Stimulated activated CD4-positive, alpha-beta T cell treated with anti-CD3 and anti-CD28 coated beads, Interleukin-2, amount 100 ng/mL, for 4 hours (primary cell): ENCODE measurements at places on chromosomes 1 and 21.

DNA sequence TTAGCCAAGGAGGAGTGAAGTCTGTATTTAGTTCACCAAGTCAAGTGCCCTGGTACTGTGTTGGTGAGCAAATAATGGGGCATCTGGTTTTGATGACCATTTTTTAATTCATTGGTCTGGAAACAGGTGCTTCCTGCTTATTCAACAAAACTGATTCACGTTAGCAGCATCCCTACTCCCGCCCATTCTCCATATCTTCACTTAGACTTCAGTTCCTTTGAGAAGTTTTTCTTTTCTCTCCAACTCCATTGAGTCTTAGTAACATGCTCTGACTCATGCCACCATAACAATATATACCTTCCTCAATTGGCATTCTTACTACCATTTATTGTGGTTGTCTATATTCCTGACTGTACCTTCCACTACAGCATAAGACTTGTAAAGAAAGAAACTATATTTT lies 468.9 kb downstream of the DPYD start:
- DNase-seq: no peak

GRCh38 chr1:170678027-170678600 lies 14.2 kb downstream of the PRRX1 start:
- no peak for DNase-seq

GRCh38 chr1:36349839-36350238 lies 26.4 kb upstream of the EVA1B start:
- no peak for DNase-seq

DNA sequence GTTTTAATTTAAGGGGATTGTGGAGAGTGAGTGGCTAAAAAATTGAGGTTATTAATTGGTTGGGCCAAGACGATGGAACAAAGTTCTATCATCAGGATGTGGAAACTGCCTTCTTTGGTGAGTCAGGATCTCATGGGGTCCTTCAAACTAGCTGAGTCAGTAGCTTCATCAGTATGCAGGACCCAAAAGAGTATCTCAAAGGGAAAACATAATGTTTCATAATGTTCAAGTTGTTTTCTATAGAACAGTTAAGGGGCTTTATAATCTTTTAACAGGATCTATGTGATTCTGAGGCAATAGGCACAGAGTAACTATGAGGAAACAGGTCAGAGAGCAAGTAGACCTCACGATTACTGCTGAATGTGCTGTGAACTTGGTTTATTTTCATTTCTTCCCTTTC lies 3.2 kb upstream of the OLFML2B start:
- DNase-seq: no peak

DNA sequence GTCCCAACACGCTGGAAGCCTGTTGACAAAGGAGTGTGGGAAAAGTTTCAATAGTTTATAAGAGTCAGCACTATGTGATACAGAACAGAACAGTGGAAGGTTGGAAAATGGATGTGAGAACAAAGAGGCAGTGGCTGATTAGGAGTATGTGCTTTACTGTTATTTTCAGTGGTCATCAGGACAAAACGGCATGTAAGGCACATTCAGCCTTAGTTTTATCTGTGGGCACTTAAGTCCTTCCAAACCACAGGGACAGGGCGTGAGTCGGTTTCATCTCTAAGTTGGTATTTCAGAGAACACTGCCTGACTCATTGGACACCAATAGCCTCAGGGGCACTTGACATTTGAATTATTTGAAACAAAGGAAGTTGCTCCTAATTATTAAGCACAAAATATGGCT lies 306.9 kb downstream of the ASTN1 start:
- DNase-seq: no peak

- no peak for DNase-seq
These were observed 61.9 kb downstream of the PRDM2 start for GRCh38 chr1:13761883-13762282.

DNA sequence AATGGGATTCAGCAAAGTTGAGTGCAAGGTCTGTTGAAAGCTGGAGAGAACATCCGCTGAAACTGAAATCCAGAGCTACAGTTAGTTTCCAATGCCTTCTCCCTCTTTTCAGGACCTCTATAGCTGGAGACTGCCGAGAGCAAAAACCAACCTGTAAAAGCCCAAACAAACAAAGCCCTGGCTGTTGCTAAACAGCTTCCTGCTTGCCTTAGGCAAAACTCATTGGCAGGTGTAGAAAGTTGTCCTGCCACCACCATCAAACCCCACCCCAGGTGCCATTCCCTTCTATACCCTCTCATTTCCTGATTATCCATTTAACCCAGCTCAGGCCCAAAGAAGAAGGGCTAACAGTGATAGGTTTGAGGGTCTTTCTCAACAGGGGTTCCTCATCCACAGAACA lies 24.7 kb downstream of the SCYL3 start:
- no peak for DNase-seq

GRCh38 chr1:198232940-198233675 lies 76.3 kb downstream of the NEK7 start:
- DNase-seq: no peak

- no peak for DNase-seq
These were observed 2.2 kb downstream of the ZC3H12A start for GRCh38 chr1:37476460-37477197.

GRCh38 chr1:163747261-163747660 lies 425.5 kb downstream of the NUF2 start:
- no peak for DNase-seq

- no peak for DNase-seq
These were observed 5.4 kb downstream of the GADD45A start for GRCh38 chr1:67690411-67690810.

GRCh38 chr1:165580931-165581871 lies 37.4 kb downstream of the LRRC52 start:
- DNase-seq: no peak

GRCh38 chr1:61007534-61008364 lies 74.6 kb upstream of the NFIA start:
- DNase-seq: no peak

- DNase-seq: no peak
These were observed 84.1 kb upstream of the ZNF326 start for GRCh38 chr1:89910780-89911179.

DNA sequence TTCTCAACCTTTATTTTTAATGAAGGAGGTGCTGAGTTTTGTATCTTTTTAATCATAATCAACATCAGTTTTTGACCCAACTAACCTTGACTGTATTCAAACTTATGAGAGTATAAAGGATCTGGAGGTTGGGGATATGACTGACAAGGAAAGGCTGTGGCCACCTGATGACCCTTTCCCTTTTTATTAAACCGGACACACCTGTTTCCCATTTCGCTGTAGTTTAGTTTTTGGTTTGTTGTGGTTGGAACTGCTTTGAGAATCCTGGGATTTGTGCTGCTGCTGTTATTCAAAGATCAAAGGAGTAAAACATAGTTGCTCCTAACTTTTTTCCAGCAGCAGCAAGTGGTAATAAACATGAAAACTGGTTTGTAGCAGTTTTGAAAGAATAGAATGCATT lies 12.4 kb downstream of the PRPF38A start:
- no peak for DNase-seq

GRCh38 chr1:114926607-114927006 lies 71.9 kb downstream of the SYCP1 start:
- DNase-seq: no peak

DNA sequence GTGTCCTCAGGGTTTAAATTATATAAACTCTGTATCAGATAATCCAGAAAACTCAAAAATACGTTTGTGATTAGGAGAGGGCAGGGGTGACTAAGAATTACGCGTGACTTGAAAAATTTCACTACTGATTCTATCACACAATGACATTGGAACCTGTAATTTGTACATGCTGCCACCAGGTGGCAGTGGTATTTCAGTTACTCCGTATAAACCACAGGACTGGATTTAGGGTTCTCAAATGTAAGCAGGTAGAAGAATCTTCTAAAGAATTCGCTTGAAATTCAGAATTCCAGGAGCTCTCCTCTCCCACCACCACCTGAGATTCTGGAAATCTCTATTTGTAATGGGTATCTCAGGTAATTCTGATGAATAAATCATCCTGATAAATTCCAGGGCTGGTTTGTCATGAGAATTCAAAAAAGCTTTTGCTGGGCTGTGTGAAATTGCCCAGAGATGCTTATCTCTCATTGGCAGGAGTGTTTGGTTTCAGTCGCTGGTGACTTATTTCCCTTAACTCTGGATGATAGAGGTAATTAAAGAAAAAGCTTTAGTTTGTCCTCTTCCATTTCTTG lies 1.7 kb upstream of the KRTAP7-1 start:
- DNase-seq: no peak

- DNase-seq: no peak
These were observed 61.3 kb downstream of the GLUL start for GRCh38 chr1:182330303-182330702.

DNA sequence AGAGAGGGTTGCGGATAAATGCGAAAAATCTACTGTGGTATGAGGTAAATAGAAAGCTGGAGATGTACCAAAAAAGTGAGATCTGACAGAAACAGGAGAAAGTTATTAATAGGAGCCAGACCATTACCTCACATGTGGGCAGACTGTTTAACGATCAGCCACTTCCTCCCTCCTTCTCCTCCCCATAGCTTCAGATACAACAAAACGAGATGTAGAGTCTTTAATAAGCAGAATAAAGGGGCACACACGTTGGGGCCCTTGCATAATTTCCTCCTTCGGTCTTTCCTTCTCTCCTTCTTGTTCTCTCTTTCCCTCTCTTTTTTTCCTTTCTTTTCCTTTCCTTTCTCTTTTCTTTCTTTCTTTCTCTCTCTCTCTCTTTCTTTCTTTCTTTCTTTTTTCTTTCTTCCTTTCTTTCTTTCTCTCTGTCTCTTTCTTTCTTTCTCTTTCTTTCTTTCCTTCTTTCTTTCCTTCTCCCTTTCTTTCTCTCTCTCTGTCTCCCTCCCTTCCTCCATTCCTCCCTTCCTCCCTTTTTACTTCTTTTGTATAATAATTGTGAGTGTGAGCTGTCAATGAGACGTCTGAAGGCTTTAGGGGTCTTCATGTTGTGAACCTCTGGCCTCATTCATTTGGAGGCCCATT lies 242.1 kb downstream of the GRIK1 start:
- no peak for DNase-seq

GRCh38 chr1:150160964-150161621 lies 11.4 kb downstream of the PLEKHO1 start:
- no peak for DNase-seq

GRCh38 chr1:162177126-162177525 lies 107.6 kb downstream of the NOS1AP start:
- no peak for DNase-seq

GRCh38 chr1:164518692-164519332 lies 40.2 kb upstream of the PBX1 start:
- no peak for DNase-seq

- no peak for DNase-seq
These were observed 11.0 kb upstream of the HEYL start for GRCh38 chr1:39650431-39650830.

DNA sequence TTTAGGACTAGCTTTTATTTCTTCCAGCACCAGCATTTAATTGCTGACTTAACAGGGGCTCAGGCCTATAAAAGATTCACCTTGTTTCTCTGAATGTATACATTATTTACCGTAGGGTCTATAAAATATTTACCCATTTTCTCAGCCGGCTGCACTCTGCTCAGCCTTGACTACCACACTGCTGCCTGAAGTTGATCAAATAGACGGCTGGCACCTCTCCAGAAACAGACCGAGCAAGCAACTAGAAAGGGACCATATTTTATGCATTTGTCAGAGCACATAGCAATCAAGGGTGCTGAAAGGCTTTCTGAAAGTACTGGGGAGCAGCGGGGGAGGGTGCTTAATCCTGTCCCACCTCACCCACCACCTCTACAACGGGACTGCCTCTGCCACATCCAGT lies 64.7 kb upstream of the FGGY start:
- no peak for DNase-seq

- no peak for DNase-seq
These were observed 58.7 kb downstream of the IGSF21 start for GRCh38 chr1:18166341-18166740.

- no peak for DNase-seq
These were observed 109.2 kb downstream of the TOMM20 start for GRCh38 chr1:235019471-235019870.
